Stimulated activated CD8-positive, alpha-beta memory T cell treated with anti-CD3 and anti-CD28 coated beads, Interleukin-15, amount 100 ng/mL, for 1 hour (primary cell): ENCODE measurements at places on chromosomes 7 and 10.

DNA sequence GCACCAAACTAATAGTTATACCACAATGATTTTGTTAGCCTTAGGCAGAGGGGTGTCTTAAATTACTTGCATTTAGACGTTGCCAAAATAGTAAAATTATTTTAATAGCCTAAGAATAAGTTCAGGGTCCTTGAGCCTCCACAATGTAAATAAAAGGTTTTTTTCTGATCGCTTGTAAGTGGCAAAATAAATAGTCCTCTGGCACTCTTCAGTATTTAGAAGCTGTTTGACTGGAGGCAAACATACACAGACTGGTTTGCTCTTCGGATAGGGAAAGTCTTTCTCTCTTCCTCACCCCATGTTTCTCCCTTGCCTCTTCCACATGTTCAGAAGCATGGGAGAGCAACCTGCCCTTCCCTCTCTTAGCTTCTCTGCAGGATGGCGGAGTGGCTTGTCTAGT is 49.5 kb upstream of the FAM180A start:
- DNase-seq, result no peak

DNA sequence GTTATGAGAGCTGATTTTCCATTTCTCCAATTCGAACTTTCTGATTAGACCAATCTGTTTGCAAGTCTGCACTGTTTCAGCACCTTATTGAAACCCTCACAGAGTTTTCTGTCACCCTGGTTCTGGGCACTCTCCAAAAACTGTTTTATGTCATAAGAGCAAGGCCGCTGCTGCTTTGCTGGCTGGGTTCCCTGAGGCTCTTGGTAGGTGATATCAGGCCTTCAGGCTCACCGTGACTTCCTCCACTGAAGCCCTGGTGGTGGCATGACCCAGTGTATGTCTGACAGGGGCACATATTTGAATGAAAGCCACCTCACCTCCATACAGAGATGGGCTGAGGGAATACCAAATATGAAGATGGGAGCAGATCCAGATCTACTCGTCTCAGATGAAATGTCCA is 8.3 kb downstream of the RABGEF1 start:
- DNase-seq, result no peak

- DNase-seq, result no peak
Observed at GRCh38 chr7:42575171-42575570, 336.7 kb downstream of the C7orf25 start.

DNA sequence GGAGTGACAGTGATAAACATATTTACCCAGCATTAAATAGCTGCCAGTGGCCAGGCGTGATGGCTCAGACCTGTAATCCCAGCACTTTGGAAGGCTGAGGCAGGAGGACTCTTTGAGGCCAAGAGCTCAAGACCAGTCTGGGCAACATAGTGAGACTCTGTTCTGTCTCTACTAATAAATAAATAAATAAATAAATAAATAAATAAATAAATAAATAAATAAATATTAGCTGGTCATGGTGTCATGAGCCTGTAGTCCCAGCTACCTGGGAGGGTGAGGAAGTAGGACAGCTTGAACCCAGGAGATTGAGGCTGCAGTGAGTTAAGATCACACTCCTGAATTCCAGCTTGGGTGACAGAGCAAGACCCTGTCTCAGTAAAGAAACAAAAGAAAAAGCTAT is 384.0 kb upstream of the ADARB2 start:
- no peak for DNase-seq

DNA sequence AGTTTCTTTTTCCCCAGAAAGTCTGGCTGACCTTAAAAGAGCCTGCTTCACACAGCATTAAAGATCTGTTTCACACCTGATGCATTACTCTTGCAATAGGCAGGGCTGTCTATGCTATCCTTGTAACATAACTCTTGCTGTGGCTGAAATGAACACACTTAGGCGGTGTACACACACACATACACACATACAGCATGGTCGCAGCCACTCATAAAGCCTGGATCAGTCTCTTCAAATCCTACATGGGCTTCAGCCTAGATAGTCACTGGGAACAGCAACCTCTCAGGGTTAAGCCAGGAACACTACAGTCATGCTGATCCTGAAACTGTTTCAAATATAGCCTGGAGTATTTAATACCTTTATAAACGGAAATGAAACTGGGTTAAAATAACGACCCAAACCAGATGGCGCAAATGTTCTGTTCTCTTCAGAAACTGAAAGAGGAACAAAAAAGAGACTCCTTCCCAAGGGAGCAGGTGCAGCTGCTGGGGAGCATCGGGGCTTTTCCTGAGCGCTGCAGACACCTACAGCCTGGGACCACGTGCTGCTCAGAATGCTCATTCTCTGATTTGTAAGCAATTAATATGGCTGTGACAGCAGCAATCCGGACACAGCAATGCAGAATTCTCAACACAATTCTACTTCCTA is 61.0 kb upstream of the SFMBT2 start:
- no peak for DNase-seq

- no peak for DNase-seq
Observed at GRCh38 chr10:97763411-97763810, 8.4 kb downstream of the SFRP5 start.

DNA sequence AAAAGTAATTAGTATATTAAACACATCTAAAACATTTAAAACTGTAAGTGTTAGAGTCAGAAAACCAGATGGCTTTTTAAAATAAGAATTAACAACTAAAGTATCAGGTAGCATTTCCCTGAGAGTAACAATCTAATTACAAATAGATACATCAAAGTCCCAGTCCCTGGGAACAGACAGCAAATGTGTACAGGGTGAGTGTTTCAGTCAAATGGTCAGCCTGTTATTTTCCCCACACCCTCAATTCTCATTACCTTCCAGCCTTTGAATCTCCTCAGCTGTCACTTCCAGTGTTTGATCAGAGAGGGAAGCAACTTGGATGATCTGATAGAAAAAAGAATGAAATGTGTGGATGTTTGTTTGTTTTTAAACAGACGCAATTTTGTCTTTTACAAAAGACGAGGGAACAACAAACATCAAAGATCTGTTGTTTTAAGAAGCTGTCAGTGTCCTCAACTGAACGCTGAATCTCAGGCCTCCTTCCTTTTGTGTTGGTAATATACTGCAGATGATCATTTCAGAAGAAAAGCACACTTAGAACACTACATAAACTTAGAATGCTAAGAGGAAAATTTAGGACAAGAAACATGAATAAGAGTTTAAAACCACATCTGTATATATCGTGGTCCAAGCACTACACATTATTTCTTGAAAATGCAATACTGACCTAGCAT is 29.8 kb downstream of the CEP41 start:
- DNase-seq, result no peak
